Right ventricle myocardium inferior (tissue), 1 donor: ENCODE measurements at places on chromosomes 4 and X.

- DNase-seq = no peak
Observed at GRCh38 chrX:19535476-19535875, 20.2 kb upstream of the MAP3K15 start.

DNA sequence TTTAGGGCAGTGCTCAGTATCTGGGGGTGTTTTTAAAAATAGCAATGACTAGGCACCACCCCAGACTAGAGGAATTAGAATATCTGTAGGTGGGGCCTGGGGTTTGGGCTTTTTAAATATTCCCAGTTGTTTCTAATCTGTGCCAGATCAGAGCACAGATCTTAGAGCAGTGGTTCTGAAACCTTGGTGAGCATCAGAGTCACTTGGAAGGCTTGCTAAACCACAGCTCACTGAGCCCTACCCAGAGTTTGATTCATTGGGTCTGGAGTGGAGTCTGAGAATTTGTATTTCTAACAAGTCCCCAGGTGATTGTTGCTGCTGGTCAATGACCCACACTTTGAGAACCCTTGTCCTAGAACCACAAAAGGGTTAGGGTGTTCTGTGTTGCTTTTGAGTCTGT is 16.7 kb downstream of the HADH start:
- DNase-seq = no peak

- DNase-seq = no peak
Observed at GRCh38 chr4:87015416-87015815, 80.6 kb downstream of the AFF1 start.

DNA sequence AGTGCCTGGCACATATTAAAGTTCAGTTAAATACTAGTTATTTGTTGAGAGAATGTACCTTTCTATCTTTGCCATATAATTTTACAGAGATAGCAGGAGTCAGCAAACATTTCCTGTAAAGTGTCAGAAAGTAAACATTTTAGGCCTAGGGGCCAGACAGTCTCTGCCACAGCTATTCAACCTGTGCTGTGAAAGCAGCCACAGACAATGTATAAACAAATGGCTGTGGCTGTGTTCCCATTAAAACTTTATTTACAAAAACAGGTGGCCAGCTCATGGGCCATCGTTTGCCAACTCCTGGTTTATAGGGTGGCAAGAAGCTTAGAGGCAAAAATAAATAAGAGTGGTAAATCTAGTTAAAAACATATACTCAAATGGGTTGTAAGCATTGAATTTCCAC is 34.0 kb upstream of the BRS3 start:
- no peak for DNase-seq

DNA sequence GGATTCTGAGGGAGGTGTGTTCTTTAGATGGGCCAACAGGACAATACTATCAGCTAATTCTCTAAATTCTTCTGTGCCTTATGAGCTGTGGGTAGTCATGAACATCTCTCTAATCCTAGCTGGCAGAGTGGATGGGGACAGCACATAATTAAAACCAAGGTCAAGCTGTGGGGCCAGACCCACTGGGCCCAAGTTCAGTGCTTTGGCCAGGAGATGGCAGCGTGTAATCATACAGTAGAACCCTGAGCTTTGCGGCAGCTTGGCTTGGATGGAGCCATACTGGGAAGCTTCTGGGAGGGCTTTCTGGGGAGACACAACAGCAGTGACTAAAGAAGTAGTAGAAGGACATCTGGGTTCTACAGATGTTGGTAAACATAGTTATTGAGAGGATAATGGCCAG is 140.3 kb upstream of the CXCL13 start:
- no peak for DNase-seq

DNA sequence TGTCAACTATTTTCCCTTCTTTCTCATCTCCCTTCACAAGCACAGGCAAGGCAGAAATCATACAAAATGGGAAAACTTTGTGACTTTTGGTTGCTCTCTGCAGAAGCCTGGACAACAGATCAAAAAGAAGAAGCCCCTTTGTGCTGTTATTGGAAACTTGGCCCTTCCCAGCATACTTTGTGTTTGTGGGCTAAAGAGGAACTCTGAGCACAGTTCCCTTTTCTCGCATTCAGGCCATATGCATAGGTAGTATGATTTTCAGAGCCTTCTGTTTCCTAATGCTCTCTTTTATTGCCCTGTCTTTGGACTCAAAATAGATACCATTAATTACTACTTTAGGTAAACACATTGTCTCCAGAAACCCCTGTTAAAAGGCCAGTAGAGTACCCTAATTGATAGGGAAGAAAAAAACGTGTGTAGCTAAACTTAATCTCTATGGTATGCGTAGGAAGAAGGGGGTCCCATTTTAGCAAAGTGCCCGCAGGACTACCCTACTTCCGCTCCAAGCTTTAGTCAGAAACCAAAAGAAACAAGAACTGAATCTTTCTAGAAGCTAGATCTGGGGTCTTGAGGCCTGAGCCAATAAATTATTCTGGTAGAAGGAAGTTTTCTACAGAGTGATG is 26.6 kb downstream of the VSIG4 start:
- DNase-seq = no peak
